ENCODE measurements at places on chromosomes 2 and 18.

- DNase-seq = no peak
These were observed 295.8 kb upstream of the ACVR2A start for GRCh38 chr2:147549054-147549453.

DNA sequence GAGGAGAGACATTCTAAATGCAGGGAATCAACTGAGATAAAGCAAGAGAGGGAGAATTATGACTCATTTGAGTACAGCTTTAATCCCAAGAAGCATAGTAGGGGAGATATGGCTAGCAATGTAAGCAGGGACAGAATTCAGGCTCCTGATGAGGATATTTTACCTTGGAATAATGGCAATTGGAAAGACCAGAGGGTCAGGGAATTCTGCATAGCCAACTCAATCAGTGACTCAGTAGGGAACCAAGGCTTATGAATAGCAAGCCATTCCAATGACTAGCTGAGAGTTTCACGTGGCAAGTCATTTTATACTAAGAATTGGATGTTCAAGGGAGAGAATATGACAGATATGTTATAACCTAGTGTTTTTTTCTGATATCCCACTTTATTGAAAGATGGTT, 563.8 kb upstream of the NETO1 start:
- DNase-seq = peak; percentile 54

DNA sequence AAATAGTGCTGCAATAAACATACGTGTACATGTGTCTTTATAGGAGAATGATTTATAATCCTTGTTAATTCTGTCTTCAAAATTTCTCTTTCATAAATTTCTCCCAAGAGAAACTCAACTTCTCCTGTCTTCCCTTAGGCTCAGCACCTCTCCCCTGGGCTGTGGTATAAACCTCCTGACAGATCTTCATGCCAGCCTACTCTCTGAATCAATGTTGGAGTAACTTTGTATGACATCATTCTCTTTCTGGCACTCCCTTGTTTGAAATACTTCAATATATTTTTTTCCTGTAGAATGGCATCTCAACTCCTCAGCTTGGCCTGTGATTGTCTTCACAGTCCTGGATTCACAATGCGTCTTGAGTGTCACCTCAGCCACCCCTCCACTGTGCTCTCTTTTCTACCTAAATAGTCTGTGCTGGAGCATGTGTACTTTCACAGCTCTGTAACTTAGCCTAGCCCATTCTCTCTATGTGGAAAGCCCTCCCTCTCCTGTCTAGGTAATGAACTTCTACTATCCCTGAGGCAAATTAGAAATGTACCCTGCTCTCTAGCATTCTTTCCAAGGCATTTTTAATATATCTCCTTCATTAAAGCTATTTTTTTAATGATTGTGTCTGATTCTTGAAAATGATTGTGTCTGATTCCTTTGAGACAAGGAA, 649.9 kb upstream of the FANCL start:
- DNase-seq = no peak

GRCh38 chr2:2590841-2591541, 259.9 kb upstream of the MYT1L start:
- DNase-seq = no peak

DNA sequence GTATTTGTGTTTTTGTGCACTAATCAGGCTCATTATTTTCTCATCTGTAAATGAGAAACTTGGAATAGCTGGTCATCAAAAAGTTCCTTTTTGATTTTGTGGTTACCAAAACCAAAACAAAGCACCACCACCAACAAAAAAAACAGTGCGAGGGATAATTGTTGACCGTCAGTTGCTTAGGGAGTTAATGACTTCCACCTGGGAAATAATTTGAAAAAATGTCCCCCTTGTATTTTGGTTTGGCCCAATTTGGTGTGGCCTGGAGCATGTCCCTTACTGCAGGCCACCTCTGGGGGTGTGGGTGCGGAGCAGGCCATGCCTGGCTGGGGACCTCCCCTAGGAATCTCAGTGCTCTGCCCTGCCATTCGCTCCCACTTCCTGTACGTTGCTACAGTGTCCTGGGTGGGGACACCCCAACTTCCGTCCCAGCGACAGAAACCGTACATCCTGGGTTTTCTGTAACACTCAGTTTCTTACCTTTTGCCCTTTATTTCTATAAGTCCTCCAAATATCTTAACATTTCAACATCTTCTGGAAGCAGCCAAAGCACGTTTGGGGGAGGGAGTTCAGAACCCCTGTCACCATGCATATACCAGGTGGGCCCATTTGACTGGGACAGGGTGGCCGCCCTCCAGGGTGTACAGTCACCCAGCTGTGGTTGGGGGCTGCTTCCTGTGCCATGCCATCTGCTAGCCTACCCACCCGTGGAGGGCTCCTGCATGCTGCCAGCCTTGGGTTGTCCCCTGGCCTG, 31.3 kb downstream of the NCK2 start:
- DNase-seq = no peak

DNA sequence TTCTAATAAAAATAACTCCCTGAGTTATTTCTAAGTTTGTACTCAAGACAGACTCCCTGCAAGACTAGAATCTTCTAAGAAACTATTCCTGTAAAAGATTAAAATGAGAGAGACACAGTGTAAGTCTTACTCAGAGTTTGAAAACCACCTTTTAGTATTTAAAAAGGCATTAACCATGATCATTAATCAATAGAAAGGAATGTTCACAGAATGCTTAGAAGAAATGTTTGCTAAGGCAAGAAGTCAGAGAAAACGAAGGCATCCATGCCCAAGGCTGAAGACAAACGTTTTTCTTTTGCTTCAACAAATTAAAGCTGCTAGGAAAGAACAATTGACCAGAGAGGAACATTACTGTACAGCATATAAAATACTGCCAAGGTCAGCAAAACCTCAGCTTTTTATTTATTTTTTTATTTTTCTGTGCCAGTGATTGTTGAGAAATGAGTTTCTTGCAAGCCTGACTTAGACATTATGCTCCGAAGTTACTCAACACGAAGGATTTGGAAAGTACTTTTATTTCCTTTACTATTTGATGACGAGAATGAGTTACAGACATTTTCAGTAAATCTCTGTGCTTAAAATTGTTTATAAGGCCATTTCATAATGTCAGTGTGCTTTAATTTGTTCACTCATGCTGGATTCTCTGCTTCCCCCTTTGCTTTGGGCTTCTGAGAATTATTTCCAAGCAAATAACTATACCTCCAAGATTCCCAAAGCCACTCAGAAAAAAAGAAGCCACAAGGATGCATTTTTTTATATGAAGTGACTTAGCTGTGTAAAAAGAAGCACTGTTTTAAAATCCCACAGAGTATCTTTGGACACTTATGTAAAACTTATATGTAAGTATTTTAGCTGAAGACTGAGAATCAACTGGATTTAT, 20.5 kb downstream of the RND3 start:
- DNase-seq = no peak

DNA sequence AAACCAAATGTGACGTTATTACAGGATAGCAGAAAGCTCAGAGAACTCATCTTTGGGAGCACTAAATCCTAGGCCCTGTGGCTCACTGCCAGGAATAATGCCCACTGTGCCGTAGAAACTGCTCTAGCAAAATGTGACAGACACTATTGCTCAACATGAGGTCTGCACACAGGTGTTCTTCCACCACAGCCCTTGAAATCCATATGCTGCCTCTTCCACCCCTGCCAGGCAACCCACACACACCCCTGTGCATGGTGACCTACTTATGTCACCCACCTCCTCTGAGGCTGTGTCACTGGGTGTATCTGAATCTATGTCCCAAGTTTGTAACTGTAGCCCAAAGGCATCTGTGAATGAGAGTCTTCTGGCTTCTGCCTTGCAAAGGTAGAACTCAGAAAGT, 66.1 kb upstream of the MBOAT2 start:
- no peak for DNase-seq

DNA sequence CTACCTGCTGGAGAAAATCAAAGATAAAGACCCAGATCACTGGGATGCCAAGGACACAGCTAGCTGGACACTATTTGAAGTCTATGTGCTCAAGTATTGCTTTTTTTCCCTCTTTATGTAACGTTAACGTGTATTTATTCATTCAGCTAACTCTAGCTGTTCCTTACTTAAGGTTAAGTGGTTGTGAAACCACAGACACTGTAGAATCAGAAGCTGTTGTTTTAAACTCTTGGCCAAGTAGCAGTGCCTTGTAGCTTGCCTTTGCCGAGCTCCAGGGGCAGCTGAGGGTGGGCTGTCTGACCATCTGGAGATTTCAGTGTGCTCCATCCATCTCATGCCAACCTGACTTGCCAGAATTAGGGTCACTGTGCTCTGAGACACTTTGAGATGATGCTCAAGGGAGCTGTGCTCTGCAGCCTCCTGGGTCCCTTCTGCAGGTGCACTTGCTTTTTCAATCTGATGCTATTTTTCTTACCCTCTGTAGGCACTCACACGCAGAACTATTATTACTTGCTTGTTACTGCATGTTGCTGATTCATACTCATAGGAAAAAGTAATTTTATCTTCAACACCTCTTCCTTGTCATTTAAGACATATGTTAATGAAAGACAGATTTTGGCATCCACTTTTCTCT, 116.2 kb downstream of the METTL8 start:
- DNase-seq = no peak

- no peak for DNase-seq
These were observed 56.7 kb upstream of the FHL2 start for GRCh38 chr2:105455488-105456003.

- DNase-seq = no peak
These were observed 155.6 kb downstream of the TSN start for GRCh38 chr2:121911036-121911435.

GRCh38 chr18:28584731-28585130, 407.8 kb upstream of the CDH2 start:
- peak; percentile 23 for DNase-seq

- DNase-seq = no peak
These were observed 169.2 kb upstream of the SMAD2 start for GRCh38 chr18:48099481-48100164.

DNA sequence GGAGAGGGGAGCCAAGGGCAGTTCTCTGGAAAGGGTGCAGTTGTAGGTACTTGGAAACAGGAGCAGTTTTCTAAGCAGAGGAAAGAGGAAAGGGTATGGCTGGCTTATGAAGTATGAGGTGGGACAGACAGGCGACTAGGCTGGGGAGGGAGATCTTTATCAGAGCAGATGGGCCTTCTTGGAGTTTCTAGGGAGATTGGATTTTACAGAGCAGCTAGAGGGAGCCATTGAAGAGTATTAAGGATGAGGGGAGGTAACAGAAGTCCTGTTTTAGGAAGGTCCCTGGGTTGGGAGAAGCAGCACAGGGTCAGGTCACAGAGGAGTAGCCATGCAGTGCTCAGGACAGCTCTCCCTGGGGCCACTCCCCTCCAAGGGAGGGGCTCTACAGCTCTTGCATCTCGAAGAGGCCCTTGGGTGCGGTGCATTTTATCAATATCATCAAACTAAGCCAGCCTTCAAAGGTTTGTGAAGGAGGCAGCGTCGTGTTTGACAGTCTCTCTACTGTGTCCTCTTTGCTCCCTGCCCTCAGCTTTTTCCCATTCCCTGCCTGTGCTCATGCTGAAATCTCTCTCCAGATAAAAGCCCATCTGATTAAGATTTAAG, 154.3 kb downstream of the SETBP1 start:
- DNase-seq = no peak

GRCh38 chr2:233598952-233599351, 18.5 kb upstream of the UGT1A8 start:
- no peak for DNase-seq

- no peak for DNase-seq
These were observed 11.5 kb upstream of the GMCL1 start for GRCh38 chr2:69817729-69818501.

DNA sequence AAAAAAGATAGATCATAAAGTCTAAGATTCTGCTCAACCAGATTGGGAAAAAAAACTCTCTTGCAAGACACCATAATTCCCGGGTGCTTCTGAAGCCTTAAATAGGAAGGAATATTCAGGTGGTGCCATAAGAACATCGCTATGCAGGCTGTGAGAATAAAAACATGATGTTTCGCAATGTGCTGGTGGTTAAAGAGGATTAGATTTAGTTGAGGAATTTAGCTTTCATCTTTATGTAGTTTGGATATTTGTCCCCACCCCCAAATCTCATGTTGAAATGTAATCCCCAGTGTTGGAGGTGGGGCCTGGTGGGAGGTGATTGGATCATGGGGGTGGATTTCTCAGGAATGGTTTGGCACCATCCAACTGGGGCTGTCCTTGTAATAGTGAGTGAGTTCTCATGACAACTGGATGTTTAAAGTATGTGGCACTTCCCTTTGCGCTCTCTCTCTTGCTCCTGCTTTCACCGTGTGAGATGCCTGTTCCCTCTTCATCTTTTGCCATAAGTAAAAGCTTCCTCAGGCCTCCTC, 132.2 kb downstream of the AKAIN1 start:
- no peak for DNase-seq

DNA sequence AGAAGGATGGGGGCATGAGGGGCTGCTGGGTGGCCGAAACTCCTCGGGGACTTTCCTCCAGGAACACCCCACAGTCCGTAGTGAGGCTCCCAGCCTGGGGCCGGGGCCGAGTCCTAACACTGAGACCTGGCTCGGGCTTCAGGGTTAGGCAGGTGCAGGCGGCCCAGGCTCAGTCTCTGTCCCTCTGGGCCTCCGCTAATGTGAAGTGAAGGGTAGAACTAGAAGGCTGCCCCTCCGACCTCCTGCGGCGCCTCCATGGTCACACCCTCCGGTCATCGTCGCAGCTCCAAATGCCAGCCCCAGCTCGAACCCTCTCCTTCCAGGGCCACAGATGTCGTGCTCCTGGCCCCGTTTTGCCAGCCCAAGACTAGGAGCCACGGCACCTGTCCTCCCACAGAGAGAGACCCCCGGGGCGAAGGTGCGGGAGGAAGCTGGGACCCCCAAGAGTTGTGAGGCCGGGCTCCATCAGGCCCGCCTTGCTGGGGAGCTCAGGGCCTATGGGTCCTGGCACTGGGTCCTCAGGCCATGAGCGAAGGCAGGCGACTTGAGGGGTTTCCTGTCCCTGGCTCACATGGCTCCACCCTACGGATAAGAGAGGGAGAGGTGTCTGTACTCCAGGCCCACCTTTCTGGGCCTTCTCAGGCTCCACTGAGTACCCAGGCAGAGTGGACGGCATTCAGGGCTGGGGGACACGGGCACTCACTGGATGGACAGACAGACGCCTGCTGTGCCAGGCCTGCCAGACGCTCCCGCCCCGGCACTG, 797 bp downstream of the ANO7 start:
- DNase-seq = no peak

GRCh38 chr2:108329771-108330170, 41.1 kb downstream of the SULT1C2 start:
- DNase-seq = no peak

- no peak for DNase-seq
These were observed 48.4 kb upstream of the IGFBP5 start for GRCh38 chr2:216743781-216744180.

DNA sequence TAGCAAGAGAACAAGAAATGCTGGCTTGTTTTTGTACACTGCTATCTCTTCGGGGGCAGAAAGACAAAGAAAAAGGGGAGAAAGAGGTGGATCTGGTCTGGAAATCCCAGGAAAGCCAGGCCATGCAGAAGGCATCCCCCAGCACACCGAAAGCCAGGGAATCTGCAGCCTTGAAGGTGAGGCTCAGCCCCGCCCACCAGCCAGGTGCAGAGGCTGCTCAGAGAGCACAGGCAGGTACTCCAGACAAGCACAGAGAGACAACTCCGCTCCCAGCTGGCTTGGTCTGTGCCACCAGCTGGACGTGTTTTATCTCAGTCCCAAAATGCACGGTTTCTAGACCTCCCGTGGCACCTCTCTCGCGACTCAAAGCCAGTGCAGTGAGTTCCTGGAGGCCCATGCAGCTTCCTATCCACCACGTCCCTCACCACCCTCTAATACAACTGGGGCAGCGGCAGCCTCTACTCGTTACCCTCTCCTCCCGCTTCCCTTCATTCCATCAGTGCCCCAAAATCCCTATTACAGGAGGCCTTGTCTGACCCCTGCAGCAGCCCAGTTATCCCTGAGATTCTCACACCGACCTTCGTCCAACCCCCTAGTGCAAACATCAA, 62.8 kb downstream of the HDAC4 start:
- no peak for DNase-seq

- DNase-seq = no peak
These were observed 164.5 kb downstream of the TDRD15 start for GRCh38 chr2:21288299-21288698.
